MM.1S (cell line): ENCODE measurements at places on chromosomes 2 and 18.

GRCh38 chr2:42567806-42568400 lies 529 bp upstream of the MTA3 start:
- H3K27me3 ChIP-seq = no peaks in the 10 kb centered on the region
- no peak overlapping the region for H3K4me3 ChIP-seq
- DNase-seq = no peak
- peaks cover 11% of the 10 kb centered on the region for H3K4me1 ChIP-seq
- H3K36me3 ChIP-seq = no peaks in the 10 kb centered on the region
- H3K27ac ChIP-seq = no peak overlapping the region

- H3K27ac ChIP-seq = no peak overlapping the region
- H3K4me1 ChIP-seq = 0 out of 2 replicates have a peak, but pooled peaks cover 4% of the 10 kb centered on the region
Observed at GRCh38 chr2:74828543-74828942, 5.4 kb upstream of the HK2 start.

GRCh38 chr18:48637081-48637990 lies 98.5 kb downstream of the CTIF start:
- no peak overlapping the region for H3K4me3 ChIP-seq
- no peak for DNase-seq
- H3K27ac ChIP-seq = no peak overlapping the region
- H3K36me3 ChIP-seq = no peaks in the 10 kb centered on the region

DNA sequence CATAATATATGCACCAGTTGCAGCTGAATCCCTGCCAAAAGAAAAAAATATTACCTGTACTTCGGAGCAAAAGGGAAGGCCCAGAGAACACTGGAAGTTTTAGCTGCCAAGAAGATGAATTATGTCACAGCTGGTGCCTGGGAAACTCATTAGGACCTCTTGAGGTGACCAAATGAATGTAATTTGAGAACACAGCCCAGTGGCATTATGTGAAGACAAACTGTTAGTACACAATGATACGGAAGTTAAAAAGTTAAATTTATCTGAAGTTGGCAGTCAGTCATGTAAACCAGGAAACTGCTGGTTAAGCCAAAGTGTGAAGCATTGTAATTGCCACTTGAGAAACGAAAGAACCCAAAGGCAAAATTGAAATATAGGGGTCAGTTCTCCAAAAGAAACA lies 80.7 kb downstream of the EML4 start:
- no peaks in the 10 kb centered on the region for H3K27me3 ChIP-seq
- no peak for DNase-seq
- no peak overlapping the region for H3K4me3 ChIP-seq
- H3K4me1 ChIP-seq = no peaks in the 10 kb centered on the region; the same call in none of the 2 replicates
- no peaks in the 10 kb centered on the region for H3K36me3 ChIP-seq
- H3K27ac ChIP-seq = no peak overlapping the region

DNA sequence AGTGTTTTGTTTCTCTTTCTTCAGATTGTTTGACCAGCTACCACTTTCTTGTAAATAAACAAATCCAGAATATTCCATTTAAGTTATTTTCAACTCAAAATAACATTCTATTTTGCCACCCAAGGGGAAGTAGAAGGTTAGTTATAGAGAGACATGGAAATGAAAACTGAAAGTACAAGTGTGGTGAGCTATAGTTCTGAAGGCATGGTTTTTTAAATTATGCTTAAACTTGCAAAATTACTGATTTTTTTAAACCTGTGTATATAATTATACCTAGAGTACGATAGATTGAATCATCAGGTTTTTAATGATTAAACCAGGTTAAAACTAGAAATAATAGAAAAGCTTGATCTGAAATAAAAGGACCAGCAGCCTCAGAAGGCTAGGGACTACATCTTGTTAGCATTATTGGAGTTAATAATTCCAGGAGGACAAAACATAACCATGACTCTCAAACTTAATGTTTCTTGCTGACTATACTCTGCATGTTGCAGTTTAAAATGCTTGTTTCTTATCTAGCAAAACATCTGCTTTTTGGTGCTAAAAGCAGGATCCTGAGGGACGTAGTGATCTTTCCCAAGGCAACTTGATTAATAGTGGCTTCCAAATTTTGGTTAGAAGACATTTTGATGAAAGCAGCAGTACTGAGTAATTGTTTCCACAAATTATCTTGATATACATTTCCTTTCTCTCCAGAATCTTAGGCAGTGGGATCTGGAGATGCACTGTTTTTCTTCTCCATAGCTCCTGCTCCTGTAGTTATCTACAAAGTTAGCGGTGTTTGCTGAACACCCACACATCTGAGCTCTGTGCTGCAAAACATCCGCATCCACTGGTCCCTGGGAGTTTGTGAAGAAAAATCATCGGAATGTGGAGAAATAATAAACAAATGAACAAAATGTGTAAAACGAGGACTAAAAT lies 327.2 kb upstream of the PKDCC start:
- DNase-seq = peak; percentile 62
- H3K36me3 ChIP-seq = no peaks in the 10 kb centered on the region
- peaks cover 21% of the 10 kb centered on the region for H3K4me1 ChIP-seq

DNA sequence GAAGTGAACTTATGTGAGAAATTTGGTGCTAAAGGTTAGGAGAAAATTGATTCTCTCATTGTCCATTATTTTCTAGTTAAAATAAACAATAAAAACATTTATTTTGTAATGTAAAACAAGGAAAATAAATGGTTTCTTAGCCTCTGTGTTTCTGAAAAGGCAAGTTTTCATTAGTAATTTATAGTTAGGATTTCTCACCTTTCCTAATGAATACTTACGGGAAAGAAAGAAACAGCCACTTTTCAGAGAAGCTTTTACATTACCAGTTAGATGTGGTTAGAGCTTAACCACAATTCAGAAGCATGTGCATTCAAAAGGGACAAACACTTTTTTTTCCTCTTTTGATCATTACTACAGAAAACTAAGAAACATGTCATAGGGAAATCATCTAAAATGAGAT lies 18.8 kb downstream of the NEMP2 start:
- no peak overlapping the region for H3K27ac ChIP-seq
- no peaks in the 10 kb centered on the region for H3K4me1 ChIP-seq
- no peaks in the 10 kb centered on the region for H3K36me3 ChIP-seq
- no peaks in the 10 kb centered on the region for H3K27me3 ChIP-seq
- no peak overlapping the region for H3K4me3 ChIP-seq

DNA sequence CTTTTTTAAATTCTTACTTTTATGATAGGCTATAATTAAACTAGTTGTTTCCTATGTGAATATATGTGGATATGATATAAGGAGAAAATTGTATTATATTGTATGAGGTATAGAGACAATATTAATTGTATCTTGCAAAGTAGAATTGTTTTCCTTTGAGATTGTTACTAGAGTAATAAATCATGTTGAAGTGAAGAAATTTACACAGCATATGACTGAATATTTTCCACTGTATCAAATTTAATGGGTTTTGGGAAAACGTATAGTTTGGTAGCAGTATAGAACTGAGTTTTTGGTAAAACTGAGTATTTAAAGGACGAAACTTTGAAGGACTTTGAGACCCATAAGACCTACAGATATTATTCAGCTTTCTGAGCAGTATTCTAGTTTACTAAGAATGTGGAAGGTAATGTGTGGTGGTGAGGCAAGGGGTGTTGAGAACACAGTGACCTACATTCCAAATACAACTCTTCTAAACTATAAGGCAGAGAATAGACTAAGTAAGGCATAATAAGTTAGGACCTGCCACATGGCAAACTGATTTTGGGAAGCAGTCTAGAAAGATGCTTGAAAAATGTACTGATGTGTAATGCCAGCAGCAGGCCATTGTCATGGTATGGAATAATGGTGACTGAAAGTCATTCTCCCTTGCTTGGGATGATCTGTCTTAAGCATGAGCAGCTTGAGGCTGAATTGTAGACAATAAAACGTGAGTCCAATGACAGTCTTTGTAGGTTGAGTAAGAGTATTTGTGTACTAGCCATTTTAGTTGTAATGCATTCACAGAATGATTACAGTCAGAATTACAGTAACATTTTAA lies 29.6 kb downstream of the PKP4 start:
- no peak overlapping the region for H3K27ac ChIP-seq
- H3K36me3 ChIP-seq = no peaks in the 10 kb centered on the region
- DNase-seq = no peak
- no peaks in the 10 kb centered on the region for H3K27me3 ChIP-seq
- no peak overlapping the region for H3K4me3 ChIP-seq
- H3K4me1 ChIP-seq = no peaks in the 10 kb centered on the region

DNA sequence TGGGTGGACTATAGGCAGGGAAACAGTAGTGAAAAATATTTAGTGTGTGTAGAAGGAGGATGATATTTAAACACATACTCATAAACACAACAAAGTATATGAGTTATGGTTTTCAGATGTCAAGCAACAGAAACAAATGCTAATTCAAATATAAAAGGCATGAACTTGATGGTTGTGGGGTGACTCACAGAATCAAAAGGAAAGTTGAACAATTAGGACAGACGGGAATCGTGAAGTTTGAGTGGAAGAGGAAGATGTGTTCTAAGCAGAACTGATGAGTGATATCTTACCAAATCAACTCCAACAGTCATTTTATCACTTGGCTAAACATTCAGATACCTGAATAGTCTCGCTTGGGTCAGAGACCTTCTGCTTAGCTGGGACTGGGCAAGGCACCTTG lies 53.6 kb upstream of the ITGA6 start:
- H3K4me3 ChIP-seq = no peak overlapping the region
- no peaks in the 10 kb centered on the region for H3K27me3 ChIP-seq
- no peaks in the 10 kb centered on the region for H3K36me3 ChIP-seq
- no peaks in the 10 kb centered on the region for H3K4me1 ChIP-seq

GRCh38 chr2:233032551-233033320 lies at the start of gene NEU2:
Gene NEU2, plus strand, starts transcription at chr2:233032672. Its CDS starts 0 bp downstream, at chr2:233032672.
- no peak within 1 kb of the TSS for H3K27ac ChIP-seq
- no peak within 1 kb of the TSS for H3K4me3 ChIP-seq
- no peaks in the 10 kb centered on the region for H3K4me1 ChIP-seq
- no peaks in the 10 kb centered on the region for H3K36me3 ChIP-seq
